ENCODE measurements at places on chromosomes 11 and 22.

DNA sequence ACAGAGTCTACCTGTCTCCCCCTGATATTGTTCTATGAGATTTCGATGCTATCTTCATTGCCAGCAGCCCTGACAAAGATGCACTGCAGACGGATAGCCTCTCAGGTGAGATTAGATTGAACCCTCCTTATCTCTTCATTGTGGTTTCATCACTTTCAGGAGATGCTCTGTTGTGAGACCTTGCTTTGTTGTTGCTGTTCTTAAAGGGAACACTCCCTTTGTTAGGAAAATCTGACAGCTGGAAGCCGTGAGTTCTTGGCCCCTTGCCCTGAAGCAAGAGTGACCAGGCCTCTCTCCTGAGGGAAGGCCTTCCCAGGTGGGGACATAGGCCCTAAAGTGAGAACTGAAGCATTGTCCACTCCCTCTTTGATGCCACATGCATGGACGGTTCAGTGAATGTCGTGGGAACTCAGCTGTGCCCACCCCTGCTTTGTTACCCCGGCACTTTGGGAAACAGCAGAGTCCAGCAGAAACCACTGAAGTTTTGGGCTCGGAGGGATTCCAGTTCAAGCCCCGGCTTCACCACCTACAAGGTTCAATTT, 976.1 kb downstream of the TBC1D22A start:
- no peaks in the 10 kb centered on the region for H3K4me1 ChIP-seq
- H3K4me3 ChIP-seq = no peak overlapping the region
- no peak overlapping the region for H3K27ac ChIP-seq
- DNase-seq = no peak
- H3K27me3 ChIP-seq = no peaks in the 10 kb centered on the region

DNA sequence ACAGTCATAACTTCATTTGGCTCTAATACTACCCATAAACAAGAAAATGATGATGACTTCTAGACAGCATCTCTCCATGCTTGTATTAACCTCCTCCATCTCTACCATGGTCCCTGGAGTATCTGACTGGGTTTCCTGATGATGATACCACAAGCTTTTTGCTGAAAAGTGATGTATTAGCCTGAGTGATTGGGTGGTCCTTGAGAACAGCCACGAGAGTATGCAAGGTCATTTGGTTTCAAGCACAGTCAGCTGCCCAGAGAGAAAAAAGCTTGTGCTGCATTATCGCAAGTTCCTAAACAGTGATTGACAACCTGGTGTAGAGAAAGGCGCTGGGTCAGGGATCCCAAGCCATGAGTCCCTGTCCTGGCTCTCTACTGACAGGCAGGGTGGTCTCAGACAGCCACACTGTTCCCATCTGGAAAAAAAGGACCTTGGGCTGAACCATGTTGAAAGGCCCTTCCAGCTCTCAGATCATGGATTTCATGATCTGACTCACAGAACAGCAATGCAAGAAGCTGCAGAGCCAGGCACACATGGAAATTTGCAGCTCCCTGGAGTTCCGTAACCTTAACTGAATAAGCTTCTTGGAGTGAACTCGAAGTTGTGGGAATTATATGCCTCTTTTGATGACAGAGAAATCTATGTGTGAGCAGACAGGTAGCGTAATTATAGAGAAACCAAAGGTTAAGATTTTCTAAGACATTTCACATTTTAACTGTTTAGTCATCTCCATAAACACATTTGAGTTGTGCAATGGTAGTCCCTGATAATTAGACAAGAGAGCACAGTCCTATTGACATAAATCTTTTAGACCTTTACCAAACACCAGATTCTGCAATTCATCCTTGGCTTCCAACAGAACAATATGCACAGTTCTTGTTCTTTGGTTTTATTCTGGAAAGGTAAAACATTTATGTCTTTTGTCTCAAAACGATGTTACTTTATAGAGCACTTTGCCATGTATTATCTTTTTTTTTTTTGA, 54.1 kb upstream of the UBASH3B start:
- no peaks in the 10 kb centered on the region for H3K36me3 ChIP-seq
- DNase-seq = no peak
- peaks cover 5% of the 10 kb centered on the region for H3K4me1 ChIP-seq
- no peak overlapping the region for H3K4me3 ChIP-seq
- no peaks in the 10 kb centered on the region for H3K27me3 ChIP-seq

DNA sequence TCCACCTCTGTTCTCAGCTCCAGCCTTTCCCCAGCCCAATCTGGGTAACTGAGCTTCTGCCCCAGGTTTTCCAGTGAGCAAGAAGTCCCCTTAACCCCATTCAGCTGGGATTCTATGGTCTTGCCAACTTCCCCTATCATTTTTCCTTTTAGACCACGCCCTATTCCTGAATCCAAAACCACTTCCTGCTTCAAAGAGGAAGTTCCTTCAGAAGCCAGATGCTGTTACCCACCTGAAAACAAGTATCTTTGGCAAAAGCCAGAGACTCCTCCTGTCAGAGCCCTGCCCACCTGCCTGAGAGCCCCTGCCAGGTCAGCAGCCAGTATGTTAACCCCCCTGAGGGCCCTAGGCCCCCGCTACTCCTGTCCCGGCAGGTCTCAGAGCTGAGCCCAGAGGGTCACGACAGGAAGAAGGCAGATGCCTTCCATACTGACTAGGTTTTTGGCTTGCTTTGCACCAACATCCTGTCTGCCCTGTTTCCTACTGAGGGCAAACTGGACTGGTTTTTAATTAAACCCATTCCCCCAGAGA, 20.3 kb upstream of the MICAL2 start:
- peaks cover 35% of the 10 kb centered on the region for H3K4me1 ChIP-seq
- H3K27ac ChIP-seq = peak overlapping the region; percentile 85
- no peak for DNase-seq
- H3K4me3 ChIP-seq = no peak overlapping the region

- H3K36me3 ChIP-seq = no peaks in the 10 kb centered on the region
- peaks cover 2% of the 10 kb centered on the region for H3K4me1 ChIP-seq
- no peaks in the 10 kb centered on the region for H3K27me3 ChIP-seq
- no peak within 1 kb of the TSS for H3K4me3 ChIP-seq
Measured at GRCh38 chr11:113974741-113975470, at the start of gene HTR3A. HTR3A (plus strand) TSS chr11:113975108; CDS start chr11:113975326, 218 bp downstream.

DNA sequence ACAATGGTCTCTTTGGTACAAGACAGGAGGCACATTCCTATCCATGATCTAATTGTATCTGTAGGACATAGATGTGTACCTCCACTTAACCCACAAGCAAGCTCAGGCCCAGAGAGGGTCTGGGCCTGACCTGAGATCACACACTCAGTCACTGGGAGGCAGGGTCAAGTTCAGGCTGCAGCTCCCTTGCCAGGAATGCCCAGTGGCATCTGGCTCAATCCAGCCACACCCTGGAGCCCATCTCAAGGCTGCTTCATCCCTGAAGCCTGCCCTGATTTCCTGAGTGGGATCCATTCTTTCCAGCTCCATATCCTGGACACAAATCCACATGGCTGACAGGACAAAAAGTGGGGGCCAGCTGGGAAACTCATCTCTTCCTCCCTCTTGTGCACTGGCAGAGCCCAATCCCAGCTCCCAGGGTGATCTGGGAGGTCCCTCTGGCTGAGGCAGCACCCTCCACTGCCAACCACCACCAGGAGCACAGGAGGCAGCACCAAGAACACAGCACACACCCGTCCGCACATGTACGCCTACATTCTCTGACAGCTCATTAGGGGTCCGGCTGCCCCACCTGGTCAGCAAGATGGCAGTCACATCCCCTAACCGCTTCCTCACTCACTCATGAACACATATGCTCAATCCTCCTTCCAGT, 39.2 kb upstream of the KLHL35 start:
- no peaks in the 10 kb centered on the region for H3K27me3 ChIP-seq
- no peaks in the 10 kb centered on the region for H3K36me3 ChIP-seq
- H3K4me1 ChIP-seq = peaks cover 20% of the 10 kb centered on the region
- no peak overlapping the region for H3K27ac ChIP-seq

GRCh38 chr11:116541460-116541859, 231.3 kb downstream of the BUD13 start:
- DNase-seq = no peak
- H3K4me3 ChIP-seq = no peak overlapping the region
- no peaks in the 10 kb centered on the region for H3K36me3 ChIP-seq

Measured in left lung (tissue), 14 donors.